Ovary (tissue), 10 donors: ENCODE measurements at places on chromosomes 5 and 9.
A peak's percentile ranks its signal among the peaks of the same experiment; 100 is the strongest.

GRCh38 chr9:89482056-89482851 is 15.7 kb downstream of the SEMA4D start:
- DNase-seq: no peak

- DNase-seq: no peak
These were observed 105.8 kb upstream of the SPATA31D4 start for GRCh38 chr9:81822301-81822865.

DNA sequence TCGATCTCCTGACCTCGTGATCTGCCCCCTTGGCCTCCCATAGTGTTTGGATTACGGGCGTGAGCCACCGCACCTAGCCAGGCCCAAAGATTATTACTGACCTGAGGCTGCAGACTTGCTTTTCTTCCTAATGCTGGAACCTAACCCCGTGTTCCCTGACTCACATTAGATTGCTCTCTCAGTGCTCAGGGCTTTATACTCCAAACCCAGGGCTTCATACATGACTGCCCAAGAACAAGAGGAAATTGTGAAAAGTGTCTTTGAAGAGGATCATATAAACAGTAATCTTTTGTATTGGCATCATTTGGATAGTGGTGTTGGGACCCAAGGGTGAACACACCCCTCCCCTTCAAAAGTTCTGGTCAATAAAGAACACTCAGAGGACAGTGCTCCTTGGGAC is 233.3 kb upstream of the TAS2R1 start:
- no peak for DNase-seq

GRCh38 chr9:101409079-101409477 is 10.4 kb downstream of the ZNF189 start:
- no peak for DNase-seq

GRCh38 chr5:96297867-96298266 is 135.2 kb downstream of the PCSK1 start:
- DNase-seq: no peak

DNA sequence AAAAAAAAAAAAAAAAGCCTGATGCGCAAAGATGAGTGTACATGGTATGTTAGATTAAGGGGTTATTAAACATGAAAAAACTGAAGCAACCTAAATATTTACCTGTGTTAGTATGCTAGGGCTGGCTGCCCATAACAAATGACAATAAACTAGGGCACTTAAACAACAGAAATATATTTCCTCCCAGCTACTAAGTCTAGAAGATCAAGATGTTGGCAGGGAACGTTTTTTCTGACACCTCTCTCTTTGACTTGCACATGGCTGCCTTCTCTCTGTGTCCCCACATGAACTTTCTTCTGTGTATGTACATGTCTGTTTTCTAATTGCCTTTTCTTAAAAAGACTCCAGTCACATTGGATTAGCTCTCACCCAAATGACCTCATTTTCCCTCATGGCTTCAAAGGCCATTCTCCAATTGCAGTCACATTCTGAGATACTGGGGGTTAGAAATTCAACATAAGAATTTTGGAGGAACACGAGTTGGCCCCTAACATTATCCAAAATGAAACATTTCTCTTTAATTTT is 694.5 kb downstream of the CDH9 start:
- no peak for DNase-seq

DNA sequence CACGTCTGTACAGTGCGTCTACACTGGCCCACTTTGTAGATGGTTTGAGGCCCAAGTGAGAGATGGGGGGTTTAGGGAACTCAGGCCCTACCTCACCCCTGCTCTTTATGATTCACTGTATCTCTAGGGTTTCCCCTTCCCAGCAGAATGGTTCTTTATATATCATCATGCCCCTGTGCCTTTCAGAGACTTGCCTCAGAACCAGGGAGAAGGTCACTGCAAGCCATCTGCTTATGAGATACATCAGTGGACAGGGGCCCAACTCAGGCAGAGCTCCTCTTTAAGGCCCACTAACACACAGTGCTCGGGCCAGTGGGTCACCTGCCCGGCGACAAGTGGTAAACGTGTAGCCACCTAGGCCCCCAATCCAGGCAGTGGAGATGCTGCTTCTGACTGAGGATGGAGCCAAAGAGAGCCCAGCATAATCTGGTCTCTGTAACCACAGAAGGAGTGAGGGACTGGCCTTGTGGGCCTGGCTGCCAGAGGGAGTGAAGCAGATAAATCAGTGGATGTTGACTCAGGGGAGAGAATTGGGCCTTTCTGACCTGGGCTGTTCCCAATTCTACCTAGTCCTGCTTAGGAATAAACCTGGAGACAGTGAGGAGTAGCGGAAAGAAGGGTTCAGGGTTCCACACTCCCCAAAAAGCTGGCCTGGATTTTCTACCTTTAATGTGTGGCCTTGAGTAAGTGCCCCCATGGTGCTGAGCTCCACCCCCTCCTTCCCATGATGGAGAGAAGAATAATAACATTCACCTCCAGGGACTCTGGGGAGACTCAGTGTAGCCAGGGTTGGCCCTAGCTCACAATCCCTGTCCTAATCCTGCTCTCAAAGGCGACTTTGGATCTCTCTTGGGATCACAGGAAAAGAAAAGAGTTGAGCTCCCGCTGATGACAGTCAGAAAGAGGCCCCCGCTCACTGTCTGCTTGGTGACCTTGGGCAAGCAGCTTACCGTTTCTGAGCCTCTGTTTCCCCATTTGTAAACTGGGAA is 2.8 kb upstream of the DUSP1 start:
- no peak for DNase-seq

GRCh38 chr5:159519365-159519764 is 189.1 kb upstream of the IL12B start:
- no peak for DNase-seq

DNA sequence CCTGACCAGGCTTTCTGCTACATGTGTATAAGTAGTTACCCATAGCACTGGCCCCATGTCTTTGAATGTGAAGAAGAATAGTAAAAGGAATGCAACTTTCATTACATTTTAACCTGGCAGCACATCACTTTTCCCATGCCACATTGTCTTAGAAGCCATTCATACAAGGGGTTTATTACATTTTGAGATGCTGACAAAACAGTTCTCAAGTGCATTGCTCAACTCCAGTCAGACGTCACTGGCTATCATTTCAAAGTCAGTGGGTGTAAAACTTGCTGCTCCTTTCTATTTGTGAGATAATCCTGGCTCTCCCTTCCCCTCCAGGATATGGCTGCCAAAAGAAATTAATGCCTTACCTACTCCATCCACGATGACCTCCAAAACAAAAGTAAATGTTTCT is 97.0 kb upstream of the VCAN start:
- peak; percentile 14 for DNase-seq

- no peak for DNase-seq
These were observed 454.4 kb downstream of the DTWD2 start for GRCh38 chr5:118533923-118534322.

DNA sequence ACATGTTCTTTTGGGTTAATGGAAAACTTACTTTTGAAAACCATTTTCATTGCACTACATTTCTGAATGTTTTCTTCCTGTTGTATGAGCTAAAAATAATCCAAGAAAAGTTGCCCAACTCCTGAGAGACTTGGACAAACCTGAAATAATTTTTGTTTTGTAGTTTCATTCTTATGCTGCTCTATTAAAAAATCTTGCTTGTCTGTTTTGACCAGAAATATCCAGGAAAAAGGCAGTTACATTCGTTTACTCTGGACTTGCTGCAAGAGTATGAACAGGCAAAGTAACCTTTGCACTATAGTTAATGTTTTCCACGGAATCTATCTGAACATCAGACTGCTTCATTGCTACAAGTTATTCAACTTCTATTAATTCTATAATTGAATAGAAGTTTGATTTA is 200.1 kb upstream of the DAB2 start:
- no peak for DNase-seq

DNA sequence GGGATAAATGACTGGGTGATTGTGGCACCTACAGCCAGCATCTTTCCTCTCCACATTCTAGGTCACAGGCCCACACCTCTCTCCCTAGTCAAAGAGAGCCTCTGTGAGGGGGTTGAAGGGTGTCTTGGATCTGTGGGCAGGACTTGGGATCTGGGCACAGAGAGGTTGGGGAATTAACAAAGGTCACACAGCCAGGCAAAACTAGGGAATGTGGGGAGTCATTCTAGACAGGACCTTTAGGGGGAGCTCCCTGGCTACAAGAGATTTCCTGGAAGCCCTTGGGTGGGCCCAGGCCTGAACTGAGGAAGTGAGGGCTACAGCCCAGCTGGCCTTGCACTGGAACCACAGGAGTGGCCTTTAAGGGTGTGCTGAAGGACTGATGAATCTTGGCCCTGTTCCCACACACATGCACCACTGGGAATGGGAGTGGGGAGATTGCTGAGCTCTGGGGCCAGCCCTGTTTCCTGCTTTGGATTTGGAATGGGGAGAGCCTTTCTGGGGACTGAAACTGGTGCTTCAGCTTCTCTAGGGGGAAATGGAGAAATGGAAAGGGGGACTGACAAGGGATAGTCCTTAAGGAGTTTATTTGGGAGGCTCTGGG is 12.4 kb upstream of the CXXC5 start:
- peak; percentile 75 for DNase-seq

DNA sequence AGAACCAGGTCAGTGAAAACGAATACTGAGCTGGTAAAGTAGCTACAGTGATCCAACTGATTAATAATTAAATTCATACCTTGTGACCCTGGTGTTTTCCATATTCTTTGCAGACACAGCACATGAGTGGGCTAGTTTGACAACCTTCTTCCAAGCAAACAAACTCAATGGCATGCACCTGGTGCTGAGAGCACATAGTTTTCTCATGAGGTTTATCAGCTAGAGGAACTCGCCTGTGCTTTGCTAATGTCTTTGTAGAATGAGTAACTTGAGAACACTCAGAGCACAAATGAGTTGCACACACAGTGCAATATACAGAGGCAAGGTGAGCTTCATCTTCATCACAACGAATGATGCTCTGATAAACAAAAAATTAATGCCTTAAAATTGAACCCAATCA is 12.6 kb downstream of the TRIM23 start:
- no peak for DNase-seq
